NCI-H774 (cell line): ENCODE measurements at places on chromosomes 7 and 10.

DNA sequence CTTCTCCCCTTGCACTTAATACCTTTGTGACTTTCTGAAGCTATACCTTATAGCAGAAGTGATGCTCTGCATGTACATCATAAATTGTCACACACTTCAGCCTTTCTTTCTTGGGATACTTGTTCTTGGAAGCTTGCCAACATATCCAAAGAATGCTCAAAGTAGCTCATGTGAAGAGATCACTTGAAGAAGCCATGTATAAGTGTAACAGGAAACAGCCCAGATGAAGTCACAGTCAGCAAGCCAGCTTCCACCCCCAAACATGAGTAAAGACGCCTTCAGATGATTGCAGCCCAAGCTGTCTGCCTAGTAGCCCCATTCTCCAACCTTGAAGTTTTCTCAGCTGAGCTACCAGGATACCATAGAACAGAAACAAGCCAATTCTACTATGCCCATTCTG lies 50.9 kb downstream of the DGKB start:
- no peak for DNase-seq

DNA sequence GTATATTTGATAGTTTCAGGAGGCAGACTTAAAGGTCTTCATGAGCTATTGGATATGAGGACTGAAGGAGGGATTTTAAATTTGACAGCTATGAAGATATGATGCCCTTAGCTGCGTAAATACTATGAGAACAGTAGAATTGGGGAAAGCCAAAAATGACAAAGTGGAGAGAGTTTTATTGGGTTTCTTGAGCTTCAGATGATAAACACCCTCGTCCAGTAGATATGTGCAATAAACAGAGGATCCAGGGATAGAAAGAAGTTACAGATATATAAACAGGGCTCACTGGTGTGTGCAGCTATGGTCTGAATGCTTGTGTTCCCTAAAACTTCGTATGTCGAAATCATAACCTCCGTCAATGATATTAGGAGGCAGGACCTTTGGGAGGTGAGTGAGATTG lies 131.3 kb downstream of the INHBA start:
- no peak for DNase-seq

DNA sequence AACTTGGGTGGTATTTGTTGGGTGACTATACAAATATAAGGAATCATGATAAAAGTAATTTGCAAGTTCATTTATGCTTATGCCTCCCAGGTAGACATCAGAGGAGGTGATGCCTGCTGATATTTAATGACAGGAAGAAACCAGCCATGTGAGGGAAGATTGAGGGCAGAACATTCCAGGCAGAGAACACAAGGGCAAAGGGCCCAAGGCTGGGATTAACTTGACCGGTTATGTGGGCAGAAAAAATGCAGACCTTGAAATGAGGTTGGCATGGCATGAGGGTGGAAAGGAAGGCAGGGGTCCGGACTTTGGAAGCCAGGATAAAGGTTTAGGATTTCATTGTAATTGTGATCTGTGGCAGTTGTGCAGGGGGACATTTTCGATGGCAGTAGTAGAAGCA lies 68.0 kb upstream of the MTPN start:
- no peak for DNase-seq

DNA sequence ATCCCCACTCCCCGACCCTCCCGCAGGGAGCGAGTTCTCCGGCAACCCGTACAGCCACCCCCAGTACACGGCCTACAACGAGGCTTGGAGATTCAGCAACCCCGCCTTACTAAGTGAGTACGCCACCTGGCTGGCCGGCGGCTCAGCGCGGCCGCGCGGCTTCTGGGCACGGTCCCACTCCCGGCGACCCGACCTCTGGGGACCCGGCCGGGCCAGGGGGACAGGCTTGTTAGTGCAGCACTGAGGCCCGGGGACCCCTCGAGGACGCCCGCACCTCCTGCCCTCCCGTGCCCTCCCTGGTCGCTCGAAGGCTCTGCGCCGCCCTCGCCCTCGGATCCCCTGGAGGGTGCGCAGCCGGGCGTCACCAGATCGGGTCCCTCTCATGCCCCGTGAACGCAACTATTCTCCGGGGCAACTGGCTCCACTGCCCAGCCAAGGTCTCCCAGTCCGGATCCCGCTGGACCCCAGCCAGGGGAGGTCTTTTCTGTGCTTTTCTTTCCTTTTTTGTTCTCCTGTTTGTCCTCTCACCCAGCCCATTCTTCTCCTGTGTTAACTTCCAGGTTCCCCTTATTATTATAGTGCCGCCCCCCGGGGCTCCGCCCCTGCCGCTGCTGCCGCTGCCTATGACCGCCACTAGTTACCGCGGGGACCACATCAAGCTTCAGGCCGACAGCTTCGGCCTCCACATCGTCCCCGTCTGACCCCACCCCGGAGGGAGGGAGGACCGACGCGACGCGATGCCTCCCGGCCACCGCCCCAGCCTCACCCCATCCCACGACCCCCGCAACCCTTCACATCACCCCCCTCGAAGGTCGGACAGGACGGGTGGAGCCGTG lies 81.8 kb downstream of the PAX2 start:
- DNase-seq: no peak

- DNase-seq: no peak
These were observed 368.9 kb downstream of the SORCS1 start for GRCh38 chr10:106795619-106796018.

GRCh38 chr10:809671-810350 lies 120.3 kb upstream of the DIP2C start:
- no peak for DNase-seq

DNA sequence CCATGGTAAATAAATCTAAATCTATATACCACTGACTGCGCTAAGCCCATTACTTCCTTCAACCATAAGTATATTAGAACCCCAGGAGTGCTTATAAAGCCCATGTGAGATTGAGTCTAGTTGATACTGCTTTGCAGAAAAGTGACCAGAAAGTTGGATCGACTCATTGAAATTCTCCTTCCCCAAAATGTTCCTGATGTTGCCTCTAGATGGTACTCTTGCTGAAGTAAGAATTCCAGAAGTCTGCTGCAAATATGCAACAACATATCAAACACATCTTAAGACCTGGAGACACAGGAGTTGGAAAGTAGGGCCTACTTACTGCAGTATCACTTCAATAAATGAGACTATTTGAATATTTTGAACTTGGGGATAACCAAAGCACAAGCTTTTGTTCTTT lies 550.8 kb downstream of the IPMK start:
- DNase-seq: no peak

- no peak for DNase-seq
These were observed 61.9 kb downstream of the MAD1L1 start for GRCh38 chr7:2170576-2171521.

DNA sequence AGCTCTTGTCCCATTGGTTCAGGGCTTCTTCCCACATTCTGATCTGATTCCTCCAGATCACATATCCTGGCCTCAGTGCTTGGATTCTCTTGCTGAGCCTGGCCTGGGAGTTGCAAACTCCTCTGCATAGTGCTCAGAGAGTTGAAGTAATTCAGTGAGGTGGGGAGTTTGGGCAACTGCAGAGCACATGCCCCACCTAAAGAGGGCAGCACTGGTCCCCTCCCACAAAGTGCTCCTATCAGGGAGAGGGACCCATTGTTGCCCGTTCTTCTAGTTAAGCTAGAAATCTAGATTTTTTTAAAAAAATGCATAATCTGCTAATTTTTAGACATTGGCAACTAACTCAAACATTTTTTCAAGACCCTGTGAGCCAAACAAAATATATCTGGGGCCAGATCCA lies 45.1 kb downstream of the CHN2 start:
- DNase-seq: no peak

DNA sequence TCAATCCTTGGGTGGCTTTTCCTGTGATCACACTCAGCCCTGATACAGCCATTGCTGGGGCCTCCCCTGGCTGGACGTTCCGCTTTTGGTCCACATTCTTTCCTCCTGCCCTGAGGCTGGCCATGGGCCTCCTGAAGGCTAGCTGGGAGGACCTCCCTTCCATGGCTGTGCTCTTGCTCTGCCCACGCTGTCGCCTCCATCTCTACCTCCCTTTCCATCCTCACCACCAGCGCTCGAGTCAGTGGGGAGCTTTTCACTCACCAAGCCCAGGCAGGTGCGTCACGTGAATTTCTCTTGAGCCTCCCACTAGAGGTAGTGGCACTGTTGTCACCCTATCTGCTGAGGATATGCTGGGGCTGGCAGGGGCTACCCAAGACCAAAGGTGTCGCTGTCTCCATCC lies 85.9 kb downstream of the BMS1 start:
- DNase-seq: no peak

- DNase-seq: no peak
These were observed 54.8 kb upstream of the IFRD1 start for GRCh38 chr7:112395411-112395810.

DNA sequence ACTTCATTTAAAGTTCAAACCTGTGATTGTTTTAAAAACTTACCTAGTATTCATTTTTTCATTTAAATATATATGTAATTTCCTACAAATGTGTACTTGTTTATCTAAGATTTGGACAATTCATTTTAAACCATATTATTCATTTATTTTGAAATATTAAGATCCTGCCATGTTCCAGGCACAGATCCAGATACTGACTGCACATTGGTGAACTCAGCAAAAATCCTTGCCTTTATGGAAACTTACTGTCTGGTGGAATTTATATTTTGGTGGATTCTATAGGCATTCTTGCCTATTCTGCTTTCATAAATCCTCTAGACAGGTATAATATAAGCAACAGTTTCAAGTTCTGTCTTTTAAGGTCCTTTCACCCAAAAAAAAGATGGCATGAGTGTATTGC lies 48.3 kb upstream of the RPA3 start:
- DNase-seq: no peak

DNA sequence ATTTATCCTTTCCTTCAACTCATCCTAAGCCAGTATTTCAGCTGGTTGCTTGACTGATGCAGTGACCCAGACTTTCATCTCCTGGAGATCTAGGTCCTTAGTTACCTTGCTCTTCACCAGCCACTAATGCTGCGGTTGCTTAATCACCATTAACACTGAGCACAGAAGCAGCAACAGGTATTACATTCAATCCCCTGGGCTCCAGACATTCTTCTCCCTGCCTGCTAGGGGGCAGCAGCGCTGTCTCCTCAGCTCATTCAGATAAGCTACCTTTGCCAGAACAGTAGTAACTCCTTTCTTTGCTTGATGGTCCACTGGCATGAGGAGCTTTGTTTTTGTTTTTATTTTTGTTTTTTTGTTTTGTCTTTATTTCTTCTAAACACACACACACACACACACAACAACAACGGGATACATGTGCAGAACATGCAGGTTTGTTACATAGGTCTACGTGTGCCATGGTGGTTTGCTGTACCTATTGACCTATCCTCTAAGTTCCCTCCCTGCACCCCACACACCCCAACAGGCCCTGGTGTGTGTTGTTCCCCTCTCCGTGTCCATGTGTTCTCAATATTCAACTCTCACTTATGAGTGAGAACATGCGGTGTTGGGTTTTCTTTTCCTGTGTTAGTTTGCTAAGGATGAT lies 1043.2 kb upstream of the C7orf33 start:
- no peak for DNase-seq

DNA sequence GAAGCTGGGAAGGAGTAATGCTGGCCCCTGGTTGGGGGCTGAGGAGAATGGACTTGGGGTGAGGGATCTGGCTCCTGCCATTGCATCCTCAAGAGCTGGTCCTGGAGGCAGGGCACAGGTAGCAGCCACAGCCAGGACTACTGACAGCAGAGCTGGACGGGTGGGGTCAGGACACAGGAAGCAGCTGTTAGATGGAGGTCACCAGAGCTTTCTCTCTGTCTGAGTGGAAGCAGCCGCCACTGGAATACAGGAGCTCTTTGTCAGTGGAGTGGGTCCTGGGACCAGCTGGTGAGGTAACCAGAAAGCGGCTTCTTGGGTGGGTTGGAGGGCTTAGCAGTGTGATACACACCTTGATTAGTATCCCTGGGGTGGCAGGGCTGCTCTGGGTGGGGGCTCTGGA lies 58.1 kb upstream of the AQP1 start:
- DNase-seq: no peak

DNA sequence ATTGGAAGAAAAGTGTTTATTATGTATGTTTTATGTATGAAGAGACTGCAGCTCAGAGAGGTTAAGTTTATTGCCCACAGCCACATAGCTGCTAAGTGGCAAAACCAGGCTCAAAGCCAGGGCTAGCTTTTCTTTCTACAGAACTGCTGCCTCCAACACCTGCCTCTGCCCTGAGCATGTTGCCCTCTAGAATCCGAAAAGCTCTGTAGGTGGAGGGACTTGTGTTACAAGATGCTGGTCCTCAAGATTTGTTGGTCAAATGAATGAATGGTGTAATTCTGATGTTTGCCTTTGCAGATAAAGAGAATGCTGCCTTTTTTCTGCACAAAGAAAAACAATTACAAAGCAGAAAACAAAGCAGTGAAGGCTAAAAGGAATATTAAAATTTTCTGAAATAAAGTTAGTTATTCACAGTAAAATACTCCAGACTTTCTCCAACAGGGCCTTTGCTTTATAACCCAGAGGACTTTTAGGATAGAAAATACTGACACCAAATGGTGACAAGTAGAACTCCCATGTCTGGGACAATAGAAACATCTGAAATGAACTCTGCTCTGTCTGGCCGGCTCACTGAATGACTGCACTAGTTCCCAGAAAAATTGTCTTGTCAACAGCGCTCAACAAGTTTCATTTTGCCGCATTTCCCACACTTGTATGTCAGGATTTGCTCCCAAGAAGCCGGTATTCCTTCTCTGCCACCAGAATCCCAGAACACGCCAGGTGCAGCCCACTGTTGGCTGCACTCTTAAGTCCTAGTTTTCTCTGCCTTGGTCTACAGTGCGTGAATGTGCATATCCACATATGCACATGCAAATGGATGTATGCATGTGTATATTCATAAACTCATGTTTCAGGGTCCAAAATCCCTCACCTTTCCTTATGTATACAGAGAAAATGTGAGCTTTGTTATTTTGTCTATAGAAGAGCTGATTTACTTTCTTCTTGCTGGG lies 11.0 kb upstream of the DNTT start:
- DNase-seq: no peak

DNA sequence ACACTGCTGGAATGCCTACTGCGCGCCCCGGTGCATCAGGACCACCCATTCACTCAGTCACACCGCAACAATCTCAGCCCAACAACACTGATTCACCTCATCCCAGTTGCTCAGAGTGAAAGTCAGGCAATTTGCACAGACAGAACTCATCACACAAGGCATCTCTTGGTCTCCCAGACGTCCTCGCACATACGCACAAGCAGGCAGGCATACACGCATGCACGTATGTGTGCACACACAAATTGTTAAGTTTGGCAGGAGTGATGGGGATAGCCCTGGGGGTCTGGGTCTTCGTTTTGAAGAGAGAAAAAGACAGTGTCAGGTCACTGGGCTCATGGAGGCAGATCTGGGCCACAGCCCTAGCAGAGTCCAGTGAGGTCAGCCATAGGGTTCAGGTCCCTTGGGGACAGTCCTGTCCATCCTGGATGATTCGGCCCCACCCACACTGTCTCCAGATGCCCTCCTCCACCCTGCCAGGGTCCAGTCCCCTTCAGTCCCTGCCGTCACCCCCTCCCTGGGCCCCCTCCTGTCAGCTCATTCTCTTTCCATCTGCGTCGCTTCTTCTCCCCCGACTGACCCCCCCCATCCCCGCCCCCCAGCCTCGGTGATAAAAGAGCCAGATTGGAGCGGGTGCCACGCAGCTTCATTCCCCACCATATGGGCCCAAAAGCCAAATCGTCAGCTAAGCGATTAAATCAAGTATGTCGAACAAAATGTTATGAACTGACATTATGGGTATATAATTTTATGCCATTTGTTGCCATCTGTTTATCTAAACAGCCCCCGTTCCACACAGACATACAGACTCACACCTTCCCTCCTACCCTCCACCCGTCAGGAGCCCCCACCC lies 48.5 kb upstream of the SLF2 start:
- DNase-seq: no peak

- peak; percentile 50 for DNase-seq
These were observed 2.7 kb downstream of the VGF start for GRCh38 chr7:101162551-101163278.
